ENCODE measurements at places on chromosomes 12 and 14.

DNA sequence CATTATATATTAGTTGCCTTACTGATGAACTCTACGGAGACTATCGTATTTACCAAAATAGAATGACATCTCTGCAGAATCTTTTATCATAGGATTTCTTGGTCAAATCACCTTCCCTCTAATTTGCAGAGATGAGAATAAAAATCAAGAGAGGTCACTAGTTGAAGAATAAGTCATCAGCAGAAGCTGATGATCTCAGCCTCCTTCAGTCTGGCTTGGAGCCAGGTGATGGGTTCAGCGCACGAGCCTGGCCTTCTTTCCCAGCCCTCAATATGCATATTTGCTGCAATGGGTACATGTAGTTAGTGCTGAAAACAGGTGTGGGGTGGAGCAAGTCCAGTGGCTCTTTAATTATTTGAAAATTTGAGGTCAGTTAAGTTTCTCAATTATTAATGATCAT, 19.2 kb upstream of the EMP1 start:
- DNase-seq, result no peak

DNA sequence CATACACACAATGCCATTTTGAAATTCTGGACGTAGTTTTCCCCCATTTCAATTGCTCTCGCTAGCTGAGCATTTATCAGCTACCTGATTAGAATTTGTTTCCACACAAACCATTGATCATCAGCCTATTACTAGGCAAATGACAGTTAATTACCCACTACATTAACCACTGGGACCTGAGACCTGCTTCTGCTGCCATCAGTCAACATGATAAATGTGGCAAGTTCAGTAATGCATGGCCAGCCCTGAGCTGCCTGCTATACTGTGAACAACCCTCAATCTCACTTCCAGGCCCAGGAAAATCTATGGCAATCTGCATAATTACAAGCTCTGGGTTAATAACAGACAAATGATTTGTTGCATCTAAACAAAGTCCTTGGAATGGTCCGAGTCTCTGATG, 43.5 kb downstream of the LMO3 start:
- no peak for DNase-seq

- peak; percentile 6 for DNase-seq
Measured at GRCh38 chr12:95102916-95103671, 29.7 kb upstream of the NR2C1 start.

GRCh38 chr14:73613046-73613383, 698 bp downstream of the ACOT6 start:
- DNase-seq, result no peak

DNA sequence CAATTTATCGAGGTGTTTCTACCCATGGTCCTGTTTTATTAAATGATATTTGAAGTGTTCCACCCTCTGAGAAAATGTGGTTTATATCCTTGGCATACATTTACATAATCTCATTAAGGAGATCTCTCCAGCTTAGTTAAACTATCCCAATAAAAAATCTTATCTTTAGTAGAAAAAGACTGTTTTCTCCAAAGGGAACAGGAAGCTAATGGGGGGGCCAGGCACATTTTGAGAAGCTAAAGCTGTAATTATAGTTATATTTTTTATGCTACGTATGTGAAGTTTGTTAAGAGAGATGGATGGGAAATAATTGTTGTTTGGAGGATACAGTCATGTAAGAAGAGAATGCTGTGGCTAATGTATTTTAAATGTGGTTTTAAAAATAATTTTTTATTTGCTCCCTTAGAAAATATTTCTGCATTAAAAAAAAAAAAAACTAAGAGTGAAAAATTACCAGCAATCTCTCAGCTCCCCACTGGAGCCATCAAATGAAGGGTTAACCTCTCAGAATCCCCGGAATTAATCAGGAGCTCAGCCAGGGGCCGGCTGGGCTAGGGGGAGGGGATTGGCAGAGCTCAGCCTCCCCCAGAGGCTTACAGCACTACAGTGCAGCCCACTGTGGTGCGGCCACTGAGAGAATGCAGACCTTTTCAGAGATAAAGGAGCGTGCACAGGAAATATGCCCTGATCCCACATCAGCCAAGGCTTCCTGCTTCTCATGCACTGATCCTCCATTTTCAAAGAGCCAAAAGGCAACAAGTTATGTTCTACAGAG, 185.8 kb downstream of the EGLN3 start:
- DNase-seq, result no peak

DNA sequence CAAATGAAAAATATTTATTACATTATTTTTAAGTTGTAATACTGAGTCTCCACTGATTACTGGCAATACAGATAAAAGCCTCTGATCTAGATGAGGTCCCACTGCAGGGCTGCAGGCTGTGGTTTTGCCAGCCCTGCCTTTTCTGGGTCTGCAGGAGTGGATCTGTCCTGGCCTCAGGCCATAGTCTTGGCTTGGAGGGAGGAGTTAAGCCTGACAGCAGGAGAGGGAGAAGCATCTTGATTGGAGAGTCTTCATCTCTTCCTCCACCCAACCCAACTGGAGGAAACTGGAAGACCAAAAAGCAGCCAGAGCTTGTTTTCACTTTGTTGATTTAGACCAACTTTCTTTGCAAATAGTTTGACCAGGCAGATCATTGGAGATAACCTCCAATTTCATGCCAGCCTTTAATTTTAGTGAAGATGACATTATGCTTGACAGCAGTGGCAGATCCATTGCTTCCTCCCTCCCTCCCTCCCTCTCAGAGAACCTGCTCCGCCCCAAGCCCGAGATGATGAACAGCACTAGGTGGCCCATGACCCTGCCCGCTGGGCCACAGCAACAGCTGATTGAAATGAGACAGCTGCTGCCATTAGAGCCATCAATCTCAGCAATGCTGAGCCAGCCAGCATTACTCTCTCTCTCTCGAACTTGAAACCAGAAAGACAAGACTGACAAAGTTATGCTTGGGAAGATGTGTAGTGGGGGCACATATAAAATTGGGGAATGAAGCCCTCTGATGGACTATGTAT, 222.4 kb downstream of the GLT1D1 start:
- no peak for DNase-seq

- no peak for DNase-seq
Measured at GRCh38 chr12:66137937-66138336, 7.4 kb upstream of the LLPH start.
